ENCODE measurements at places on chromosomes 7 and 10.
A peak's percentile ranks its signal among the peaks of the same experiment; 100 is the strongest.

- peak; percentile 59 for DNase-seq
Measured at GRCh38 chr10:14822879-14823755, 14.7 kb downstream of the CDNF start.

GRCh38 chr7:41907444-41907843 lies 204.6 kb upstream of the INHBA start:
- DNase-seq: no peak

- DNase-seq: no peak
Measured at GRCh38 chr10:16987206-16987621, 142.4 kb downstream of the CUBN start.

- peak; percentile 32 for DNase-seq
Measured at GRCh38 chr10:103192089-103192450, 1.0 kb downstream of the NT5C2 start.

GRCh38 chr10:71082960-71083715 lies 129.2 kb upstream of the UNC5B start:
- no peak for DNase-seq

- DNase-seq: no peak
Measured at GRCh38 chr10:103703941-103704919, 151.1 kb downstream of the SH3PXD2A start.

Measured in Ammon's horn (tissue), 1 donor.